ENCODE measurements at places on chromosomes 6 and 20.

DNA sequence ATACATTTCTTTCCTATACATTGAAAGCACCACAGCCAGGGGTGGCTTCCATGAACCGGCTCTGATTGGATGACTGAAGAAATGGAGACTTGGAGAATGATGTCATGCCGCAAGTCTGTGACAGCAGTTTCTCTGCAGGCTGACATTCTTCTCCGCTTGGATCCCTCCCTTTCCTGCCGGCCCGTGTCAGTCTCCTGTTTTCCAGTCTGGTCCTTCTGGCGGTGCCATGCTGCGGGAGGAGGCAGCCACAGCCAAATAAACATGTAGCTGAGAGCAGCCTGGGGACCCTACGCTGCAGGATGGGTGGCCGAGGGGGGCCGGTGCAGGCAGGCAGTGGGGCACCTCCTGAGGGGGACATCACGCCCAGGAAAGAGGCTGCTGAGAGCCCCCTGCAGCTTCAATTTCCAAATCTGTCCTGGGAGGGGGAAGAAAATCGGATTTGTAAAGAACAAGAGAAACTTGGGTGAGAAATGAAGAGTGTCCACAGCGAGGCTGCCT, 178.0 kb downstream of the TAF4 start:
- no peak for DNase-seq

GRCh38 chr6:134875367-134875766, 74.5 kb downstream of the ALDH8A1 start:
- DNase-seq: no peak

DNA sequence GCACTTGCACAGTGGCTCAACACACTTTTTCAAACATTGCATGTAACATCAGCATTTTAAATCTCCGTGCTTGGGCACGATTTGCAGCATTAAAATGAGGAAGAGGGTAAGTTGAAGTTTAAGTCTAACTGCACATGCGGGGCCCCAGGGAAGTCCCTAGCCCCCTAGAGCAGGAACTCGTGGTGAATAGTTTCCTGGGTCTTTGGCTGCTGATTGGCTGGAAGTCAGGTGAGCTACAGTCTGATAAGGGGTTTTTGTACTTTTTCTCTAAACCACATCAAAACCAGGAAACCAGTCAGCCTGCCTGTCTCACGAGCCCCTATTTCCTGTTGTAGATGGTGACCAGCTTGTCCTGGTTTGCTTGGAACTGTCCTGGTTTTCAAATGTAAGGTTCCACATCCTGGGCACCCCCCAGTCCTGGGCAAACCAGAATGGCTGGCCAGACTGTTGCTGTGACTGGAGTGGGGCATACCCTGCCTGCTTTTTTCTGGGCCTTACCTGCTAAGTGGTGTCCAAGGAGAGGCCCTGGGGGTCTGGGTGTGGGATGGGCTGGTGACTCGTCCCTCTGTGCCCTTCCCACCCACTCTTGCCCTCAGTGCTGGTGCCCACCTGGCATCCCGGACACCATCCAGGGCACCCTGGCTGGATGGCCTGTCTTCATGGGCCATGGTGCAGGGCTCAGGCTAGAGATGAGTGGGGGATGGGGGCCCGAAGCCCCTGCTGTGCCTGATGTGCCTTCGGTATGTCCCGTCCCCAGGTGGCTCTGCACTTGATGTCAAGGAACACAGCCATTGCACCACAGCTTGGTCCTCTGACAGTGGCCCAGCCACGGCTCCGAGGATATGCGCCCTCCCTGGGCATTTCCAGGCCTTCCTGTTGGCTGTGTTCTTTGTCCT, 31.8 kb downstream of the SUN5 start:
- DNase-seq: no peak

GRCh38 chr20:62517901-62518610, 42.3 kb upstream of the GATA5 start:
- DNase-seq: no peak

DNA sequence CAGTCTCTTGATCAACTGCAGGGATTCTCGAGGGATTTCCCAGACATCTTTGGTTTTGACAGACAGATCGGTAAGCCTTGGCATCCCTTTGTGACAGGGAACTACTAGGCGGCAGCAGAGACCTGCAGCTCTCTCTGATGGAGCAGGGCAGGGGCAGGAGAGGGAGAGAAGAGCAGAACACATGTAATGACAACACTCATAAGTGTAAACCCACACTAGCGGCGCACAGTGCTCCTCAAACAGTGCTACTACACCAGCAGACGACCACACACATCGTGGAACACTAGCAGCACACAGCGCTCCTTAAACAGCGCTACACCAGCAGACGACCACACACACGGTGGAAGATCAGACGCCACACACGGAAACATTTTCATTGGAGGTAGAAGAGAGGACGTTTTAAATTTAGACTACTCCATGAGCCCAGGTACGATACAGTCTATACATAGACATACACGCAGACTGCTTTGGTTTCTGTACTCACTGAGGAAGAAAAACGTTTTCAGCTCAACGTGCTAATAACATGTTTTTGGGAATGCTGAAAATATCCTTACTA, 94.5 kb upstream of the TRAF3IP2 start:
- DNase-seq: no peak

GRCh38 chr20:15818651-15819071, 754.6 kb downstream of the KIF16B start:
- DNase-seq: no peak

GRCh38 chr6:20916086-20916485, 381.8 kb downstream of the CDKAL1 start:
- no peak for DNase-seq

DNA sequence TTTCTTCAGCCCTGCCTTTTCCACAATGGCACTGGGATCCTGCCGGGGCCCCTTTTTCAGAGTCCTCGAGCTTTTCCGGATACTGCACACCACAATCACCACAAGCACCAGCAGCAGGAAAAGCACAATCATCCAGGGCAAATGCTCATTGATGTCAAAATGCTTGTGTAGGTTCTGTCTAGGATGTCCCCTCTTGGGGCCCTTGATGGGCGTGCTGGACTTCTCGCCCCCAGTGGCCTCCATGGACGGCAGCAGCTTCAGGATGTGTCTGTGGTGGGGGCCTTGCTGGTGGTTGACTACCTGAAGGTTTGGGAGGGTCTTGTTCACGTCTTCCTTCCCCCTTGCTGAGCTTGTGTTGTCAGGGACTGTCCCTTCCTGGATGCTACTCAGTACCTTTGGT, 25.7 kb downstream of the TNFRSF21 start:
- no peak for DNase-seq

GRCh38 chr20:62320581-62321354, 18.0 kb downstream of the ADRM1 start:
- no peak for DNase-seq

DNA sequence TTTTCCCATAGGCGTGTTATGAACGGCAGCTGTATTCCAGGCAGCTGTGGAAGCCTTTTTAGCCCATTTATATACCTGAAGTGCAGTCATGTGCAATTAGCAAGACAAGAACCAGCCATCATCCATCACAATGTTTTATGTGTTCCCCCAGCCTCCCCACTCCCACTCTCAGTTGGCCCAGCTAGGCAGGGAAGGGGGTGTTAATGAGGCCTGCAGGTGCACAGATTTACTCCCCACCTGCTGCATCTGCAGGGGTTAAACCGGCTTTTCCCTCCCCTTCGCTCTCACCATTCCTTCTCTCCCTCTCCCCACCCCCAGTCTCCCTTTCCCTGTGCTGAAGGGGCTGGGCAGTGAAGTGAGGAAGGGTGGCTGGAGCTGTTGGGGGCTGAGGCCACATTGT, 149.8 kb upstream of the AKAP12 start:
- no peak for DNase-seq

GRCh38 chr20:46260480-46260879, 47.8 kb downstream of the CDH22 start:
- no peak for DNase-seq

GRCh38 chr6:39210450-39210849, 18.8 kb downstream of the KCNK5 start:
- no peak for DNase-seq

- DNase-seq: no peak
Observed at GRCh38 chr6:107656883-107657282, 167.0 kb downstream of the SOBP start.

DNA sequence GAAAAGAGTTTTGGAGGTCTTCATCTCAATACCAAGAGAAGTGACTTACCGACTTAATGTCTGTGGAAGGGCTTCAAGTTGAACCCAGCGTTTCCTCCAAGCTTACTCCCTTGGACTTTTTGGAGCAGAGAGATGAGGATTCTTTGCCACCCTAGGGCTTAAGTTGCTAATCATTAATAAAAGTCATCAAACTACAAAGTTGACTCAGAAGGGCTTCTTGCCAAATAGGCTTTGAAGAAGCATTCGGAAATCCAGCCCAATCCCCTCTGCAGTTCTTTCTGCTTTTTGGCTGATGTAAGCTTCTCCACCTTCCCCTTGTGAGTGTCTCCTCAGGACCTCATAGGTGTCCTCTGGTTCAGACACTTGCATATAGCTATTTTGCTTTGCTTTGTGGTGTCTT, at the start of gene SLC17A3:
Gene SLC17A3, minus strand, starts transcription at position 126 of the 400 bp plus-strand sequence. CDS start 5,856 bp downstream, outside the sequence.
- no peak for DNase-seq

DNA sequence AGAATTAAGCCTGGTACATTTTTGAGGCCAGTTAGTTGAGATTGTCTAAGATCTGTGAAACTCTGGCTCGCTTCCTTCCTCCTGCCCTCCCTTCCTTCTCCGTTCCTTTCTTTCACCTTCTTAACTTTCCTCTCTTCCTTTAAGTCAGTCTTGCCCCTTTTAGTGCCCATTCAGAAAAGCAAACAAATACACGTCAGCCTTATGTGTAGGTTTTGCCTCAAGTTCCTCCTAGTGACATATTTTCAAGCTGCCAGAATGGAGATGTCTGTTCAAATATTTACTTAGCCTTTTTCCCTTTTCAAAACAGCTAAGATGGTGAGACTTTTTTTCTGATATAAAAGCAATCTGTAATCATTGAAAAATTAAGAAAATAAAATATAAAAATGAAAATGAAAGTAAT, 178.4 kb downstream of the FARS2 start:
- no peak for DNase-seq

- DNase-seq: no peak
Observed at GRCh38 chr6:34553750-34554149, 2.4 kb downstream of the SPDEF start.

GRCh38 chr6:131638013-131638412, 911 bp downstream of the ENPP3 start:
- DNase-seq: no peak

- DNase-seq: no peak
Observed at GRCh38 chr20:53706466-53707370, 113.1 kb upstream of the ZNF217 start.

DNA sequence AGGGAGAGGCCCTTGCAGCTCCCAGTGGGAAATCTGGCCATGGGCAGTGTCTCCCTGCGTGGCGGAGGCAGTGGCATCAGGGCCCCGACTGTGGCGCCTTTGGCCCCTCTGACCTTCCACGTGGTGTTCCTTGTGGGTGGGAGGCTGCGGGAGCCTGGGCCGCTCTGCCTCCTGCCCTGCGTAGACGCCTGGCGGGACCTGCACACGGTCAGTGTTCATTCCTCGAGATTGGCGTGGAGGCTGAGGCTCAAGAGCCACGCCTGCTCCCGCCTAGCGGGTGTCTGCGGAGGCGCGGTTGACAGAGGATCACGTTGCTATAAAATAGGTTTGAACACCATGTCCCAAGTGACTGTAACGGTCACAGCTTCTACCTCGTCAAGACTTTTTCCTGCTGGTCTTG, 14.0 kb downstream of the COL9A3 start:
- DNase-seq: no peak

DNA sequence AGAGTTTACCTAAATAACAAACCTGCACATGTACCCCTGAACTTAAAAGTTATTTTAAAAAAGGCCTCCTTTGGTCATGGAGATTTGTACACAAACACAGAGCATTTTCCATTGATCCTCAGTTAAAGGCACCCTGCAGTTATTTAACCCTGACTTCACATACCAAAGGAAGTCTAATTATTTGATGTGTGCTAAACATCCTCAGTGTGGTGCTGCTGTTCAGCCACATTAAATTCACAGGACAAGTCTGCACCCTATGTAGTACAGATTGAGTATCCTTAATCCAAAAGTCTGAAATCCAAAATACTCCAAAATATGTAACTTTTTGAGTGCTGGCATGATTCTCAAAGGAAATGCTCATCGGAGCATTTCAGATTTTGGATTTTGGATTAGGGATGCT, 21.4 kb downstream of the KCNQ5 start:
- DNase-seq: no peak

- DNase-seq: no peak
Observed at GRCh38 chr20:32449890-32450401, 91.8 kb downstream of the ASXL1 start.

DNA sequence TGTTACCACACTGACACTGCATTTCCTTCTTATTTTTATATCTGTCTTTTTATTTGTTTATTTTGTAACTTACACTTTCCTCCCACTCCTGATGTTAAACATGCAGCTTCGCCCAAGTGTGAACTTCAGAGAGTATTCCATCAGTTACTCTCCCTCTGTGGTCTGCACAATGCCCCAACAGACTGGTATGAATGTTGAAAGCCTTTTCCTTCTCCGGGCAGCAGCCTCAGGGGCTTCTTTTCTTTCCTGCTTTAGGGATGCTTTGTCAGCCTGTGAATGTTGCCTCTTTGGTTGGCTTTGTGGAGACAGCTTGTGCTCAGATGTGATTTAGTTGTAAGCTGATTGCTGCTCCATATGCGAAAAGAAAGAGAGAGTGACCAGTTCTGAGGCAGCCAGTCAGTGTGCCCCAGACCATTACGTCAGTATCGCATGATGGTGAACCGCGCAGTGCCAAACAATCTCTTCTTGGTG, 44.0 kb downstream of the SMPDL3A start:
- no peak for DNase-seq

GRCh38 chr20:62523473-62524203, 47.8 kb upstream of the GATA5 start:
- DNase-seq: no peak

GRCh38 chr6:32764048-32764447, 716 bp upstream of the HLA-DQB2 start:
- DNase-seq: no peak

- no peak for DNase-seq
Observed at GRCh38 chr6:130500693-130501092, 134.9 kb downstream of the TMEM200A start.

DNA sequence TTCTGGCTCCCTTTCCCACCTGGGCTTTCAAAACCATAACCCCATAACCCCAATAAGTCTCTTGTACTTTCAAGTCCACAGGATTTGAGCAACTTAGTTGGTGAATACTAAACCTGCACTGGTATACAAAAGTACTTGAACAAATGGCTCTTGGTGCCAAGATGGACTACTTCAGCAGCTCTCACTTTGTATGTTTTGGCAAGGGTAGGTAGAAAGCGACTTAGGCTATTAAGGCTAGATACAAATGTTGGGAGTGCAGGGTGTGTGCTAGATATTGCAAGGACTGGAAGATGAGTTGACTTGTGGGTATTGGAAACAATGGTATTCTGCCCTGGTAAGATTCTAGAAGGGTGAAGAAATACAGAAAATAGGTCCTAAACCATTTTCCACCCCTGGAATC, 182.6 kb upstream of the MOCS1 start:
- no peak for DNase-seq

Data from SW 1271 (cell line).